ENCODE measurements at places on chromosomes 1 and 21.

DNA sequence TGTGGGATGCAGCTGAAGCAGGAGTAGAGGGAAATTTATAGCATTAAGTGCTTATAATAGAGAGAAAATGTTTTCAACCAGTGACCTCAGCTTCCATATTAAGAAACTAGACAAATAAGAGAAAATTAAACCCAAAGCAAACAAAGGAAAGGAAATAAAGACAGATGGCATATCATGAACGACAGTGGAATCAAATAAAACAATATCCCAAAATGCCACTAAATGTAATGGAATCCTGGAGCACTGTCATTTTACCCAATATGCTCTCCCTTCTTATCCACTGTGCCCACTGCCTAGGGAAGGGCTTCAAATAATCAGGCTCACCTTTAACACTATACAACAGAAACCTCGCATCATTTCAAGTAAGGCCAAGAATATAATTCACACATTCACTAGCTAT is 12.4 kb upstream of the CCN1 start:
- no peak for DNase-seq

GRCh38 chr1:176837708-176838107 is 326.8 kb downstream of the ASTN1 start:
- DNase-seq, result no peak

DNA sequence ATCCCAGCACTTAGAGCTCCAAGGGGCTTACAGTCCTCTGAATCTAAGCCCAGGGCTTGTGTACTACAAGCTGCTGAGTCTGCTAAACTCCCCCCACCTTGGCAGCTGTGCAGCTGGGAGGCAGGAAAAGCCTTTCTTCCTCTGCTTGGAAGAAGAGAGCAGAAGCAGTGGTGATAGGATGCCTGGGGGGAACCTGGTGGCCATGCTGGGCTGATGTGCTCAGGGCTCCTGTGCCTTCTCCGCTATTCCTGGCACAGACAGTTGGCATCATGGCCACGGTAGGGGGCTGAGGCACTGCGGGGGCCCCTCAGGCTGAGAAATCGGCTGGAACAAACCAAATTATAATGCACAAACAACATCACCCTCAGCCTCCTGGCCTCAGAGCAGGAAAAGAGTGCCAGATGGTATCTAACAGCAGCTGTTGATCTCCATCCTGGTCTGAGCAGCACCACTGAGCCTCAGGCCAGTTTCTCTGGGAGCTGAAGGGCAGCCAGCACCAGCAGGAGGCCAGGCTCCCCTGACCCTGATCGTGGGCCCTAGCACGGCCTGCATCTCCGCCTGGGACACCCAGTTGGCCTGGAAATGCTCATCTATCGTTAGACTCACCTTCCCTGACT is 35.8 kb downstream of the ECE1 start:
- DNase-seq, result no peak

GRCh38 chr1:55696181-55696754 is 481.1 kb upstream of the USP24 start:
- no peak for DNase-seq

DNA sequence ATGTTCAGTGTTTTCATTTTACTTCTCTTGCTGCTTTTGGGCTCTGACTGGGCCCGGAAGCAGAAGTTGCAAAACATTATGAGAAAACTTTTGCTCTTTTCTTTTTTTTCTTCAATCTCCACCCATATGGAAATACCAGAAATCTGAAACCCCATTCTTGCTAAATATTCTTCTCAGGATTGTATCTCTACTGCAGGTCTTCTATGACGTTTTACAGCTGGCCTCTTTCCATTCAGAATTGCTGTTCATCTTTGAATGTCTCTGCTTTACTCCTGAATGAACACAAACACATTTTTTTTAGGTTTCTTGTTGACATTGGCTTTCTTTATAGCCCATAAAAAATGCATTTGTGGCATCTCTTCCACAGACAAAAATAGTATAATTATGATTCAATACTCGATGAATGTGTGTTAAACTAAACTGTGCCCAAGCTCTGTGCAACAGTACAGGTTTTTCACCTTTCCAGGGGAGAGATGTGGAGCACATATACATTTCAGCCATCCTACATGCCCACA is 18.8 kb downstream of the PTPRC start:
- DNase-seq, result no peak

DNA sequence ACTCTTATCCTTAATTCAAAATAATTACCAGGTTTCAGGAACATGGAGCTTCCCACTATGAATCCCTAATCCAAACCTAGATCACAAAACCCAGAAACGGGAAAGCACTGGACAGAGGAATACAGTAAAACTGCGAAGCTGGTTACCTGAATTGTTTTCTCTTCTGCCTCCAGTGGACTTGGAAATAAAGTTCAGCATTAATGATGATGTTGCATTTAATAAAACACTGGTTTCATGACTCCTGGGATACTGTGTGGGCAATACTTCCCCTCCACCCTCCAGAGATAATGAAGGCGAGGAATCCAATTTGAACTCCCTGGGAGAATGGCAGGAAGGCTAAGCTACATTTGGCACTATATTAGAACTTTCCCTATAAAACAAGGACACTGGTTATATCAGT is 65.1 kb downstream of the WLS start:
- no peak for DNase-seq

DNA sequence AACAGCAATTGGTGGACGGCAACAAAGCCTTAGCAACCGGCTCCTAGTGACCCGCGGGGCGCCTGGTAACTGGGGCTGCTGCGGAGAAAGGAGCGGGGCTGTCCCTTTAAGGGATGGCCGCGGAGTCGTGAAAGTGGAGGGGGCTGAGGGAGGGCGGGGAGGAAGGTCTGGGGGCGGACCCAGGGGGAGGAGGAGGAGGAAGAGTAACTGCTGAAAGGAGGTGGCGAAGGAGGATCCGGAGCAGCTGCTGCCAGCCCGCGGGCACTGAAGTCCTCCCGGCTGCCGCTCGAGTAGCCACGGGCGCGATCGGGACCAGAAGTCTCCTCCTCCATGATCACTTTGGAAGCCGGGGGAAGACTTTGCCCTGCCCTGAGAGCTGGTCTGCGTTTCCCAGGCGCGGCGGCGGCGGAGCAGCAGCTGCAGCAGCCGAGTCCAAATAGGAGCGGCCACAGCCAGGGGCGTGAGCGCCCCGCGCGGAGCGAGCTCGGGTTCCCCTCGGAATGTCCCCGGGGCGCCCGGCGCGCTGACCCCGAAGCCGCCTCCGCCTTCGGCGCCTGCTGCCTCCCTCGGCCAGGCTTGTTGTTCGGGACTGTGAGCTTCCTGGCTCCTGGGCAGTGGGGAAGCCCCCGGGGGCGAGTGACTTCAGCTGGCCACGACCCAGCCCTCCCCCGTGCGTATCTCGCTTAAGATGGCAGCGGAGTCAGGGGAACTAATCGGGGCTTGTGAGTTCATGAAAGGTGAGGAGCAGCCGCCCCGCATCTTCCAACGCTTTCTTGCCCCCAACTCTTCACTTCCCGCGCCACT is at the start of gene CDC14A:
TSS of gene CDC14A (plus strand) at position 240 of the 804 bp plus-strand sequence. CDS start at position 689, 449 bp downstream.
- DNase-seq, result peak; percentile 72

- DNase-seq, result no peak
These were observed 12.0 kb upstream of the SLAMF1 start for GRCh38 chr1:160658814-160659193.

GRCh38 chr1:65904681-65905083 is 112.0 kb downstream of the PDE4B start:
- DNase-seq, result no peak

Measured in stimulated activated CD8-positive, alpha-beta memory T cell treated with anti-CD3 and anti-CD28 coated beads, Interleukin-7, amount 100 ng/mL, for 24 hours (primary cell).